ENCODE measurements at places on chromosomes 11 and 22.

- DNase-seq, result no peak
Measured at GRCh38 chr22:43239193-43239780, 52.4 kb upstream of the TTLL12 start.

GRCh38 chr11:1966531-1966930 lies 19.4 kb downstream of the MRPL23 start:
- no peak for DNase-seq

- DNase-seq, result no peak
Measured at GRCh38 chr11:133118563-133119268, 413.6 kb downstream of the OPCML start.

- no peak for DNase-seq
Measured at GRCh38 chr22:48513446-48513845, 1314.2 kb downstream of the BRD1 start.

- DNase-seq, result no peak
Measured at GRCh38 chr22:40609216-40609615, 27.3 kb downstream of the MRTFA start.

- no peak for DNase-seq
Measured at GRCh38 chr11:4677948-4678347, 19.7 kb downstream of the OR51E2 start.

- DNase-seq, result no peak
Measured at GRCh38 chr11:120800206-120800605, 223.7 kb upstream of the TBCEL start.

DNA sequence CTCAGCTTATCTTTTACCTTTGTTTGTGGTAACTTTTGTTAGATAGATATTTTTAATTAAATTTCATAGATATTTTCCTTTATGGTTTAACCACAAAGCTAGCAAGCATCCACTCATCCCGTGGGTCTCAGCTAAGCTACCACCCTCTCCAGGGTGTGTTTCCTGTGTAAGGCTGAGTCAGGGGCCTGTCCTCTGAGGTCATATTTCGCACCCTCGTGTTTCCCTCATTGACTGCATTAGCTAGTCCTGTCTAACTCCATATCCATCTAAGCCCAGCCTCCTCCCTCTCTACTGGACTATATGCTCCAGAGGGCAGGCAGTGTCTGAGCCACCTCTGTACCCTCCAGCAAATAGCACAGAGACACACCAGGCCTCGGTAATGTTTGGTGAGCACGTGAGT lies 16.7 kb downstream of the XRRA1 start:
- no peak for DNase-seq

GRCh38 chr11:47394050-47394321 lies 14.4 kb upstream of the SLC39A13 start:
- DNase-seq, result no peak

GRCh38 chr11:19951558-19952115 lies 208.6 kb downstream of the DBX1 start:
- DNase-seq, result no peak

DNA sequence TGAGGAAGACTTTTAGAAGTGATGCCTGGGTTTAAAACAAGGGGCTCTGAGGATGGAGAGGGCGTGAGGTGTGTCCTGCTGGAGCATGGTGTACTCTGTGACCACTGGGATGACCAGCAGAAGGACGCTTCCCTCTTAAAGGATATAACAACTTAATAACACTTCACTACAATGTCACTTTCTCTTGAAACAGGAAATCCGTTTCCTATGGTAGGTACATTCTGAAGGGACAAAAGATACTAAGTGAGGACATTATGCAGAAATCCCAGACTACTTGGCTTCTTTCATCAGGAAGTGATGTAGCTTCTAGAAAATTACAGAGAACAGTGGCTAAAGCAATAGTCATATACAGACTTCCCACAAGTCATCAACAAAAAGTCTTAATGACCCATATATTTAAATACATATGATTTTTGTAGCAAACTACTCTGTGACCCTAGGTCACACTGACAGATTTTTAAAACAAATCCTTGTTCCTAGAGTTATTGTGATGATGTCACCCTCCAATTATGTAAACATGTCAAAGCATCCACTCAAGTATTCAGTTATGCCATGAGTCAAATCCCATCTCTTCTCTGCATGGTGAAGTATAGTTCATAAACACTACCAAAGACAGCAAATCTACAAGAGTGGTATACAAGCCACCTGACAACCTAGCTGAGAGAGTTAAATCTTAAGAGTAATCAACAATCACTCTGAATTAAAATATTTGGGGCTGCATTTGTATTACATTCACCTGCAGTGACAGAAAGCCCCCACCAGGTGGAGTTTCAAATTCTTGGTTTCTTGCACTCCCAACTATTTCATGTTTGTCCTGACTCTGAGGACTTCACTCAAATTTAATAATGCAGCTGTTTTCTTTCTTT lies 32.8 kb downstream of the PITPNB start:
- no peak for DNase-seq

- DNase-seq, result peak; percentile 78
Measured at GRCh38 chr11:61949169-61950034, 749 bp upstream of the BEST1 start.

- no peak for DNase-seq
Measured at GRCh38 chr11:56910046-56910773, 78.5 kb upstream of the OR5AK2 start.

GRCh38 chr22:46213052-46213451 lies 37.0 kb downstream of the CDPF1 start:
- no peak for DNase-seq

DNA sequence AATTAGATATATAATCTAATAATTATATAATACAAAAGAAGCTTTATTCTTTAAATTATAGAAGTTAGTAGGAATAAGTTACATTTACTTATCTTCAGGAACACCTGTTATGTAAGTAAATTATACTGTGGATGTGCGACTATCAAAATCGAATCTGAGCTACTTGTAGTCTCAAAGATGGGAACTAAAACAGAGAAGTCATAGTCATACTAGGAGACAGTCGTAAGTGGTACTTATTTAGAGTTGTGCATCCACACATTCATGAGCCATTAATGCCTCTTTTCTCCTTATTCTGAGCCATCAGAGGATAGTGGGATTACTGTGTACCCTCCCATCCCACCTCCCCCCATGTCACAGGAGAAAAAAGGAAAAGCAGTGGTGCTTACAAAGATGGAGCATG lies 114.4 kb downstream of the CADM1 start:
- no peak for DNase-seq

- no peak for DNase-seq
Measured at GRCh38 chr11:58652726-58653280, 30.3 kb downstream of the CNTF start.

DNA sequence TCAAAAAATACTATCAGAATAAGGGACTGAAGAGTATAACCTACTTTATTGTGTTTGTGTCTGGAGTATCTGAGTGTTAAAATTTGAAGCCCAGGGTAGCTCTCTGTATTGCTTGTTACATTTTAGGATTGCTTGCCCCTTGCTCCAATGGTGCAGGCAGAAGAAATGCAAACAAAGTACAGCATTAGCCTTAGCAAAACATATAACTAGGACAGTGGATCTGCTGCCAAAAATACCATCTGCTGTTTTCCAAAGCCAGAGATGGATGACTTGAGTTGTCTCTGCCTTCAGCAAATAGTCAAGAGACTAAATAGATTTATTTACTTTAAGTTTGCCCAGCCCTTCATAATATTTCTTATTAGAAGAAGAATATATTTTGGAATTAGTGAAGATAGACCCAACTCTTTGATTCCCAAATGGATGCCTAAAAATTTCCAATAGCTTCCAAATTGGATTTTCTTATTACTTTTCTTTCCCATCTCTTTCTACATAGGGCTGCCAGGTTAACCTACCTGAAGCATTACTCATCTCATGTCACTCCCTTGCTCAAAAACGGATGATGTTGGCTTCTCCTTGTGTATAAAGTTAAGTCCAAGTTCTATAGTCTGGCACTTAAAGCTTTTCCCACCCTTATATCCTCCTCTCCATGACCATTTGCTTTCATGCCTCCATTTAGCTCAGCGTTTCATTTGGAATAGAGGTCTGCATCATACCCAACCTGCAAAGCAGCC lies 66.3 kb downstream of the LDLRAD3 start:
- DNase-seq, result no peak

DNA sequence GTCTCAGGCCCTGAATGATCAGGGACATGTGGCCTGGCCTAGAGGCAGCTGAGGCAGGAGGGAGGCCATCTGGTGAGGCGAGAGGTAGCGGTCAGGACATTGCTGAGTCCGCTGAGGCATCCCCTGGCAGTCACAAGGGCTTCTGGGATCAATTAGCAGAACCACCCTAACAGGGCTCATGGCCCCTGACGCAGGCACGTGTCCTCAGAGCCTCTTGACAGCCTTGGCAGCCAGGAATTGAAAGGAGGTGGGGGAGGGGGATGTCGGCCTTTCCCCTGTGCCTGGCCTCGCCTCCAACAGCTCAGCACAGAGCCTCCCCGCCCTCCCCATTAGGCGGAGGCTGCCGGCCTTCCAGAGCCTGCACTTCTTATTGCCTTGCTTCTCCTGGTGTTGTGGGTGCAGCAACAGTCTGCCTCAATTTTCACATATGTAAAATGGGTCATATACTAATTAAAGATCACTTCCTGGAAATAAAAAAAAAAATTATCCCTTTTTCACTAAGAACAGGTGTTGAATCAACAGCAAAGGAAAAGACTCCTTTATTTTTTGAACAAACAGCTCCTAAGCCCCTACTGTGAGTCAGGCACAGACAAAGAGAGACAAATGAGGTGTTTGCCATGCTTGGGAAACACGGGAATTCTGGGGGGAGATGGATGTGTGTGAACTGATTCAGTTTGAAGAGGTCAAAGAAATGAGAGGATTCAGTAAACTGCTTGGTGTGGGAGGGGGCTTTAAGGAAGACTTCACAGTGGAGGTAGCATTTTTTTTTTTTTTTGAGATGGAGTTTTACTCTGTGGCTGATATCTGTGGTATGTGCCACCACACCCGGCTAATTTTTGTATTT lies 55.3 kb downstream of the NFAM1 start:
- peak; percentile 79 for DNase-seq

- DNase-seq, result no peak
Measured at GRCh38 chr11:57881647-57882046, 120.0 kb downstream of the CTNND1 start.

DNA sequence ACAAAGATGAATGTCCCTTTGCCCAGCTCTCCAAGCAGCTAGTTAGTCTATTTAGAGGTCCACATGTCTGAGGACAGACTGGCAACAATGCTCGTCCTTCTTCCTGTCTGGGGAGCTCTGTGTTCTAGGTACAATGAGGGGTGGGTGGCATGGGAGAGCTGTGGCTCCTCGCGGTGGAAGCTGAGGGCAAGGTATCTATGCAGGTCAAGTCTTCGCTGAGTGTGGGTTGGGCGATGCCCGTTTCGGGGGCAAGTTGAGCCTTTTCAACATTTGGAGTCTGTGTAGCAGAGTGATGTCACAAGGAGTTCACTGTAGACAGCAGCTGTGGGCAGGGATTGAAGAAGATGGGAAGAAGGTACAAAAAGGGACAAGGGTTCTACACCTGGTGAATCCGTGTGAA lies 163.2 kb downstream of the FEZ1 start:
- no peak for DNase-seq

DNA sequence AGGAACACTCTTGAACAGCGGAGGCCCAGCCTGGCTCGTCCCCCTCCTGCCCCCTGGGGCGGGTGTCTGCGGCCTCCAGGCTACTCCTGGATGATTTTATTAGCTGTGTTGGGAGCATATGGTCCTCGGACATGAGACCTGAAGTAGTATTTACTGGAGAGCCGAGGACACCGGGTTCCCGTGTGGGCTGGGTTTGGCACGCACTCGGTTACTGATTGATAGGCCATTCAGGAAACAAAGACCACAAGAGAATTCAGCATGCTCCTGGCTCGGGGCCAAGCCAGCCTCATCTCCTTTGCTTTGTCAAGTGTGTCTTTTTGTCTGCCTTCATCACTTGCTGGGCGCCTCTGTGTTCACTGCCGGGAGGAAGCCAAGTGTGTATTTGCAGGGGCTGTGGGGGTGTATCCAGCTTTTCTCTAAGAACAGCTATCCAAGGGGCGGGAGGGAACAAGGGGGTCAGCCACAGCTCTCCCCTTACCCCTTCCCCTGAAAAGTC lies 9.7 kb downstream of the FXYD2 start:
- DNase-seq, result no peak

GRCh38 chr11:110032957-110033570 lies 60.1 kb upstream of the ZC3H12C start:
- no peak for DNase-seq

GRCh38 chr11:106670069-106670468 lies 348.2 kb downstream of the GUCY1A2 start:
- no peak for DNase-seq

- DNase-seq, result no peak
Measured at GRCh38 chr11:8352103-8352875, 88.6 kb upstream of the LMO1 start.

DNA sequence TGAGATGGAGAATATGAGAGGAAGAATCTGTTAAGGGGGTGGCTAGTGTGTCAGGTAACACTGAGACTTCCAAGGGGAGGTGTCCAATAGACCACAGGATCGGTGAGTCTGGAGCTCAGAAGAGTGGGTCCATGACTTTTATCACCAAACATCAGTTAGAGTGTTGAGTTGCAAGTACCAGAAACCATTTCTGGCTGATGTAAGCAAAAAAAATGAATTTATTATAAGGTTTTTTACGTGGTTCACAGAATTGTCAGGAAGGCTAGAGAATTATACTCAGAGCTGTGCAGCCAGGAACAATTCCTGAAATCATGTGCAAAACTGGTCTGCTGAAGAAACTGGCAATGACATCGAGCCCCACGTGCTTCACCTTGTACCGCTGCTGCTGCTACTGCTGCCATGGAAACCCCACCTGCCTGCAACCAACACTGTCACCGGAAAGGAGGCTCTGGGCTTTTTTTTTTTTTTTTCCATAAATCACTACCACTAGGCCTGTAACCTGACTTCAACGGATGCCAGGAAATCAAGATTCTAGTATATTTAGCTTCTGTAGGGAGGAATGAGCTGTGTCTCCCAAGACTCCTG lies 16.6 kb upstream of the STK33 start:
- no peak for DNase-seq

- no peak for DNase-seq
Measured at GRCh38 chr11:79507706-79508105, 66.9 kb upstream of the TENM4 start.

GRCh38 chr11:103806130-103806895 lies 230.1 kb upstream of the DDI1 start:
- DNase-seq, result no peak

GRCh38 chr22:38699143-38699542 lies 1.6 kb downstream of the JOSD1 start:
- no peak for DNase-seq

GRCh38 chr22:47071078-47071806 lies 308.8 kb downstream of the TBC1D22A start:
- peak; percentile 41 for DNase-seq

GRCh38 chr11:111530091-111530490 lies 10.4 kb upstream of the LAYN start:
- DNase-seq, result no peak

DNA sequence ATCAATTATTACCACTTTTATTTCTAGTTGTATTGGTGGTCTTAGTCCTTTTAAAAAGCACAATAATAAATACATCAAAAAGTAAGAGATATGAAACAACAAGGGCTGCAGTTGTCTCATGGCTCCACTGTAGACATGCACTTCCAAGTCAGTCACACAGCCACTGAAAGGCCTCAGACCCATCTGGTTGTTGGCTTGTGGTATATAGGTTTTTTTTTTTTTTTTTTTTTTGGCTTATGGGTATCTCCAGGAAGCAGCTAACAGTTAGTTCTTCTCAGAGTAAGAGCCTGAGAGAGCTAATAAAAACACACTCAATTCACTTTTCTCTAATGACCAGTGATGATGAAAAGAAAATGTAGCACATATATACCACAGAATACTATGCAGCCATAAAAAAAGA lies 6.0 kb upstream of the OR52E6 start:
- DNase-seq, result no peak
